ENCODE measurements at places on chromosomes 2 and 18.

DNA sequence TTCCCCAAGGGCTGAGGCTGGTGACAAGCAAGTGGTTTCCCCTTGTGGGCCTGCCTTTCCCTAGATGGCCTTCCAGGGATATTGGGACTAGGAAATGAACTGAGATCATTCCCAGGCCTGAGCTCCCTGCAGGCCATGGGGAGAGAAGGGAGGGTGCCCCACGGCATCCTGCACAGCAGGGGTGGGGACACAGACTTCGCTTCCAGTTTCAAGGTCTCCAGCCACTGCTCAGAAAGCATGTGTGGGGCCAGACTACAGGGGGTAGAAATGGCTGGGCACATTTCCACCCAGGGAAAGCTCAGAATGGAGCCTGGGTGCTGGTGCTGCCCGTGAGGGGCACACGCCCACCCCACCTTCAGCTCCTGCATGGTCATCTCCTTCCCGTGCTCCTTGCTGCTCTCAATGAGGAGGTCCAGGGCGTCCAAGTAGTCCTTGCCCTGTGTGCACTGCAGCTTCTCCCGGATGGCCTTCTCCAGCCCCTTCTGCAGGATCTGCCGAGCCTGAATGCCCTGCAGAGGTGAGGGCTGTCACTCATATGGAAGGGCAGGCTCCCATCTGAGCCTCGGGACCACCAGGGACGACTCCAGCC, 13.2 kb downstream of the CYP26B1 start:
- no peak for DNase-seq

DNA sequence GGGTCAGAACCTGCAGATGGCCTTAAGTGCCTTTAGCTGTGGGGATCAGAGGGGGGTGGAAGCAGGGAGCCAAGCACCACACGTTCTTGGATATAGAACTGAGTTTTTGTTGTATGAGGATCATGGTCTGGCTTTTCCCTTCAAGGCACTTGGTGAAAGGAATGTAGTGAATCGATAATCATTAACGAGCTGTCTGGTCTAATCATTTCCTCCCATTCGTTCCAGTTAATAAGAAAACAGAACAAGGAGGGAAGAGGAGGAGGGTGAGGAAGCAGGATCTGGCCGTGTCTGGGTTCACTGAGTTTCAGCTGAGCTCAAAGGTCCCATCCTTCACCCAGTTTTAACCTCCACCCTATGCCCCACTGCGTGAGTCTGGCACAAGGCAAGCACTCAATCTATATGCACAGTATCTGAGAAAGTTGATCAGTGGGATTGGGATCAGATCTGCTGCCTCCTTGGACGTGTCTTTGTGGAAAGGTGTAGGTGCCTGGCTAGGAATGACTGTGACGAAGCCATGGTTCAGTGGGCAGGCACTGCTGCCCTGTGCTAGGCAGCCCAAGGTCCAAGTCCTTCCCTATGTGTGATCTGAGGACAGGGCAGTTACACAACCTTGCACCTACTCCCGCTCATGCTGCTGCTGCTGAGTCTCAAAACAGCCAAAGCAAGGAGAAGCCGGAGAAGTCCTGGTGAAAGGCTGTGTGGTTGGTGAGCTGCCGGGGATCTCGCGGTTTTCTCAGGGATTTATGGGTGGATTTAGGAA, 54.8 kb downstream of the GALNT14 start:
- DNase-seq = no peak

DNA sequence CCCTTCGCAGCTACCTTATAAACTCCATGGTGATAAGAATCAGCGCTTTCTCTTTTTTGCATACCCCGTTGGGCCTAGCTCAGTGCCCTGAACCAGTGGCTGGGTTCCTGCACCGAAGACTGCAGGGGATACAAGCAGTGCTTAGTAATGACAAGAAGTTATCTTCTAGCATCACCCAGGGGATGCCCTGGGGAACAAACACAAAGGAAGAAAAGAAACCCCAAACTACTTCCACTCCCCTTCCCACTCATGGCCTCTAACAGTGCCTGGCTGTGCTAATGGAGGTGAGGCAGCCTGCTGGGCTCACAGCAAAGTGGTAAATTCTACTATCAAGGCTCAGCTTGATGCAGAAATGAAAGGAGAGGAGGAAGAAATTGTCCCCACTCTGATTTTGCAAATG, 314.7 kb downstream of the TXNL1 start:
- DNase-seq = no peak

- no peak for DNase-seq
Measured at GRCh38 chr2:142813830-142814829, 63.3 kb upstream of the KYNU start.

GRCh38 chr18:58657494-58657893, 13.8 kb upstream of the MALT1 start:
- no peak for DNase-seq

DNA sequence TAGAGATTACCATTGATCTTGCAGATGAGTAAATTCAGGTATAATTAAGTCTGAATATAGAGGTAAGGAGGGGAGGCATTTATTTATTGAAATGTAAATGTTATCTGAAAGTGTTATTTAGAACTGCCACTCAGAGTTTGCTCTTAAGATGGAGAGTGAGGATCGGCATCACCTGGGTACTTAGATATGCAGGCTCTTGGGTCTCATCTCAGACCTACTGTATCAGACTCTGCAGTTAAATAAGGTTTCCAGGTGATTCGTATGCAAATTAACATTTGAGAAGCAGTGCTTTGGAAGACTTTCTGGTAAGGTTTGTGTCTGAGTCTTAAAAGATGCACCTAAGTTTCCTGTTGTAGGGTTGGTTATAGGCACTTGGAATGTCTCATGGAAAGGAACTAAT, 9.2 kb downstream of the HTR2B start:
- DNase-seq = no peak

DNA sequence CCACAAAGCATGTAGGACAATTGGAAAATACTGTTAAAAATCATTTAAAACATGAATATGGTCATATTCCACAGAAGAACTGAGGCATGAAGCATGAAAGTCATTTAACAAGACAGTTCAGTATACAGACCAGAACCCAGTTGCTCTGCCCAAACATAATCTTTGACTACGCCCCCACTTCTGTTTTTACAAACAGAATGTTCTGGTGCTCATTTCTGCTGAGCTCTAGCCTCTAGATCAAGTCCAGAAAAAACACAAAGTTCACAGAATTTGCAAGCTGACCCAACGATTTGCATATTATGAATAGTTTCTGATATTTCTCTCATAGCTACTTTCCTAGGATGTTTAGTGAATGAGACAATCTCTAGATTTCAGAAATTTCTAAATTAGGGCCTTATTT, 424.9 kb downstream of the PID1 start:
- DNase-seq = no peak

DNA sequence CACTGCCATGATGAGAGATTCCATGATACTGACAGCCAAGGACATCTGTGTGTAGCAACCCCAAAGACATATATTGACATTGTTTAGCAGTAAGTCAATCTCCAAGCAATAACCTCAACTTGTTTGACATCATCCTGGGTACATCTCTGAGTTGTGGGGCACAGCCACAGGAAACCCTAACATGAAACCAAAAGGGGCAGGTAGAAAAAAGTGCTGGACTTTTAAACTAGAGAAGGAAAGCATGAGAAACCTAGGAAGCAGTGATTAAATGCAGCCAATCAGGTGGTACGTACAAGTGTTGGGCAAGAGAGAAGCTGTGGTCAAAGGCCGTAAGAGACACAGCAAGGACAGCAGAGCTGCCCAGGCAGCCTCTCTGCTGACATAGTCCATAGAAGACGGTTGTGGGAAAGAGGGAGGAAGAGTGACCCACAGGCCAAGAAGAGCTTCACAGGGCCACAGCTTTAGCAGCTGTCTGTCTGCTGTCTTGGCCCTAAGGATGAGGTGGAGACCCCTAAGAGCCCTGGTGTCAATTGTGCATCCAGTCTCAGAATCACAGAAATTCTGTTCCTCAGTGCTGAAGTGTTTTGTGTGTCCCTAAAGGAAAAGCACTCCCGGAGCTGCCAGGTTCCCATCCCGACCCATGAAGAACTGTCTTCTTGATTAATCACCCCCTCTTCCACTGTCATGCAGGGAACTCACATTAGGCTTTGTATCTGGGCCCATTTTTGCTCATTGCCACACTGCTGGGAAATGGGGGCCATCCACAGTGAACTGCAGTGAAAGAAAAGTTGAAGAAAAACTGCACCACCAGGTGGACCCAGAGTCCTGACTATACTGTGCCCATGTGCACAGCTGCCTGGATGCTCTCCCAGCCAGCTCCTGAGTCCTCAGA, 25.4 kb upstream of the CHN1 start:
- DNase-seq = peak; percentile 57

- DNase-seq = peak; percentile 10
Measured at GRCh38 chr2:161307676-161308075, 549 bp upstream of the PSMD14 start.

GRCh38 chr2:75276093-75277029, 77.0 kb upstream of the TACR1 start:
- no peak for DNase-seq

- DNase-seq = no peak
Measured at GRCh38 chr2:949384-950079, 1.1 kb upstream of the SNTG2 start.

DNA sequence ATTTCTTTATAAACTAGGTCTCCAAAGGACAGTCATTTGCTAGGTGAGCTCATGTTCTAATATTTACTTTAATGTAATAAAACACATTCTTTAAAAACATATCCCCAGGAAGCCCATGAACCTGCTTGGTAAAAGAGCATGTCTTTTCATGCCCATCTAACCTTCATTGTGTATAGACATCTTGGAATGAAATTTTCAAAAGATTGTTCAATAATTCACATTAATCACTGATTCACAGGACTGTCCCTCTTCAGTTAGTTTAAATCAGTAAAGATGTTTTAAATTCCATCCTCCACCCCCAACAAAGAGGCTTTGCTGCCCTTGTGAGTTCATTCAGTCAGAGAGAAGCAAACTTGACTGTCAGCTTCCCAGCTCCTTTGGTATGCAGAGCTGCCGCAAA, 633.4 kb upstream of the CELF4 start:
- no peak for DNase-seq

DNA sequence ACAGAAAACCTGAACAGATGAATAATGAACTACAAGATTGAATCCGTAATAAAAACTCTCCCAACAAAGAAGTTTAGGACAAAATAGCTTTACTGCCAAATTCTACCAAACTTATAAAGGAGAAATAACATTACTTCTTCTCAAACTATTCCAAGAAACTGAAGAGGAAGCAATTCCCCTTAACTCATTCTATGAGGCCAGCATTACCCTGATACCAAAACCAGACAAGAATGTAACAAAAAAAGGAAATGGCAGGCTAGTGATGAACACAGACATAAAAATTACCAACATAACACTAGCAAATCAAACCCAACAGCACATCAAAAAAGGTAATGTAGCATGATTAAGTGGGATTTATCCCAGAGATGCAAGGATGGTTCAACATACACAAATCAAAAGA, 213.7 kb upstream of the FOSL2 start:
- peak; percentile 21 for DNase-seq

- DNase-seq = no peak
Measured at GRCh38 chr2:57372237-57372984, 674.2 kb upstream of the VRK2 start.

DNA sequence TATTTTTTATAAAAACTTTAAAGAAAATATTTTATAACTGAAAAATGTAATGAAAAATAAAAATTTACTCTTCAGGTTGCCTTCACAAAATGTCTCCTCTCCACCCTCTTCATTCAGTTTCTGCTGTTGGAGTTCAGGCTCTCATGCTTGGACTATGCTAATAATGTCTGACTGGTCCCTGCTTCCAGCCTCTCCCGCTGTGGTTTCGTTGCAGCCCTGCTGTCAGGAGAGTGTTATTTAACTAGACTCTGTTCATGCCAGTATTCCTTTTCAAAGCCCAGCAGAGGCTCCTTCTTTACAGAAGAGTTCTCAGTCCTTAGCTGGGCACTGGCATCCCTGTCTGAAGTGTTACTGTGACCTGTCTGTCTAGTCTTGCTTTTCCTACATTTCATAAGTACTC, 40.4 kb downstream of the CLIP4 start:
- DNase-seq = no peak

DNA sequence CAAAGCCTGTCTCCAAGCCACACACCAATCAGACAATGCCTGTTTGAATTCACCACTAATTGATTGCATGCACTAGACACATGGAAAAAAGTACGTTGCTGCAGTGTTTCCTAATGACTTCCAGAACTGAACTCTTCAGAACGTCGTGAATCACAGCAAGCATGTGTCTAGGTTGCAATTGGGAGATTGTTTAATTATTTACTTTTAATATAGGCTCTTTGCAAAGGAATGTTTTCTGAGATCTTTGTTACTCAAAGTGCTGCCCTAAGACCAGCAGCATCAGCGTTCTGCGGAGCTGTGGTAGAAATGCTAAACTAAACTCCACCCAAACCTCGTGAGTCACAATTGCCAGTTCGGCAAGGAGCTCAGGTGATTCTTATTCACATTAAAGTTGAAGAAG, 52.7 kb upstream of the CCDC68 start:
- DNase-seq = no peak

- no peak for DNase-seq
Measured at GRCh38 chr2:160584972-160585494, 91.4 kb upstream of the RBMS1 start.

Data from KBM-7 (cell line).